ENCODE measurements at places on chromosomes 1 and 21. TPM values are rescaled to one million over a fixed set of nuclear protein-coding genes. Genes with fewer than 3 reads are reported as not detected.

The CFAP74 gene
- total RNA-seq: 0.36 TPM

- no peak overlapping the region for H3K27ac ChIP-seq
- no peak overlapping the region for H3K4me3 ChIP-seq
- H3K27me3 ChIP-seq: no peaks in the 10 kb centered on the region
- no peak for DNase-seq
- no peaks in the 10 kb centered on the region for H3K4me1 ChIP-seq
Observed at GRCh38 chr1:14811573-14811972, 213.1 kb downstream of the KAZN start.

- H3K4me3 ChIP-seq: no peak overlapping the region
- no peaks in the 10 kb centered on the region for H3K36me3 ChIP-seq
- DNase-seq: no peak
- H3K27ac ChIP-seq: no peak overlapping the region
- H3K4me1 ChIP-seq: peaks cover 4% of the 10 kb centered on the region
- no peaks in the 10 kb centered on the region for H3K27me3 ChIP-seq
Observed at GRCh38 chr1:52007215-52008002, 16.9 kb upstream of the RAB3B start.

GRCh38 chr1:95685081-95685480 lies 451.1 kb downstream of the RWDD3 start:
- no peaks in the 10 kb centered on the region for H3K4me1 ChIP-seq
- no peak overlapping the region for H3K4me3 ChIP-seq
- no peaks in the 10 kb centered on the region for H3K36me3 ChIP-seq

The KCNJ10 gene
- total RNA-seq: 0.10 TPM

DNA sequence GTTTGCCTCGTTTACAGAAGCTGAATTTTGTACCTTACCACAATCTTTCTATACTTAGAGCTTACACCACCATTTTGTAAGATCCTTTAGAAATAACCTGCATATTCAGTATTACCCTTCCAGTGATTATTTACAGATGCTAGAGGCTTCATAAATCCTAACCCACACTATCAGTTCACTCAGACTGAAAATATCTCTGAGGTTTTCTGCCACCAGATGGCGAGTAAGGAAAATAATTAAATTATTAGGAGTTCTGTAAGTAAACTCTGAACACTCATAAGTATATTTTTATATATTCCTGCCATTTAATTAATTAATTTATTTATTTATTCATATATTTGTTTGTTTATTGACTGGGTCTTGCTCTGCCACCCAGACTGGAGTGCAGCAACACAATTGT lies 1635.2 kb downstream of the PLA2G4A start:
- H3K36me3 ChIP-seq: no peaks in the 10 kb centered on the region
- H3K4me1 ChIP-seq: no peaks in the 10 kb centered on the region
- no peak overlapping the region for H3K27ac ChIP-seq
- H3K27me3 ChIP-seq: no peaks in the 10 kb centered on the region

- H3K4me3 ChIP-seq: no peak overlapping the region
- H3K27ac ChIP-seq: no peak overlapping the region
- no peaks in the 10 kb centered on the region for H3K27me3 ChIP-seq
- H3K4me1 ChIP-seq: no peaks in the 10 kb centered on the region
- H3K36me3 ChIP-seq: no peaks in the 10 kb centered on the region
- DNase-seq: no peak
Observed at GRCh38 chr1:215720126-215720525, 153.0 kb downstream of the KCTD3 start.

- no peak for DNase-seq
- no peak overlapping the region for H3K4me3 ChIP-seq
- no peaks in the 10 kb centered on the region for H3K27me3 ChIP-seq
- no peaks in the 10 kb centered on the region for H3K4me1 ChIP-seq
Observed at GRCh38 chr21:43004926-43005325, 30.6 kb downstream of the PKNOX1 start.

The EXTL1 gene
- 0.29 TPM for total RNA-seq
